ENCODE measurements at places on chromosomes 5 and 9.

DNA sequence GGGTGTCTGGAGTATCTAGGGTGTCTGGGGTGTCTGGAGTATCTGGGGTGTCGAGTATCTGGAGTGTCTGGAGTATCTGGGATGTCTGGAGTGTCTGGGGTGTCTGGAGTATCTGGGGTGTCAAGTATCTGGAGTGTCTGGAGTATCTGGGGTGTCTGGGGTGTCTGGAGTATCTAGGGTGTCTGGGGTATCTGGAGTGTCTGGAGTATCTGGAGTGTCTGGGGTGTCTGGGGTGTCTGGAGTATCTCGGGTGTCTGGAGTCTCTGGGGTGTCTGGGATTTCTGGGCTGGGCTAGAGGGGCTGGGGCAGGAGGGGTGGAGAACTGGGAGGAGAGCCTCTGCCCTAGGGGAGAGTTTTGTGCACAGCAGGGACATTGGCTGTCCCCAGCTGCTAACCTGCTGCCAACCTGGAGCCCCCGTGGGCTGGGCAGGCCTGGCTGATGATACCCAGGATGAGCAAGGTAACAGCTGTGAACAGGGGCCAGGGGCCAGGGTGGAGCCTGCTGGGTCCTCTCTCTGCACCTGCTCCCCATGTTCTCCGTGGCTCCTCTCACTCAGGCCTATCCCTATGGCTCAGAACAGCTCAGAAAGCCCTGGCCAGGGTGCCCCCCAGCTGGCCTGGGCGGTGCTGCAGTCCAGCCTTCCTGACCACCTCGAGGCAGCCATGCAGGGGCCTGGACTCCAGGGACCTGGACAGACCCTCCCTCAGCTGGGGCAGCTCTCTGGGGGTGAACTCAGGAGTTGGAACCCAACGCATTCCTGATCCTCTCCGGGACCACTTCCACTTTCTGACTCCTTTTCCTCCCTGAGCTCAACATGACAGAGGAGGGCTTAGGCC is 29.9 kb downstream of the LHX3 start:
- H3K4me1 ChIP-seq: no peaks in the 10 kb centered on the region
- no peak overlapping the region for H3K27ac ChIP-seq
- no peak overlapping the region for H3K4me3 ChIP-seq
- DNase-seq: no peak
- no peaks in the 10 kb centered on the region for H3K36me3 ChIP-seq

GRCh38 chr5:6472792-6473191 is 24.1 kb downstream of the UBE2QL1 start:
- H3K27me3 ChIP-seq: no peaks in the 10 kb centered on the region
- no peak for DNase-seq
- H3K27ac ChIP-seq: no peak overlapping the region
- H3K4me1 ChIP-seq: no peaks in the 10 kb centered on the region

GRCh38 chr5:85108471-85108870 is 723.8 kb upstream of the EDIL3 start:
- no peak overlapping the region for H3K4me3 ChIP-seq
- DNase-seq: no peak
- H3K36me3 ChIP-seq: no peaks in the 10 kb centered on the region
- no peaks in the 10 kb centered on the region for H3K4me1 ChIP-seq
- no peak overlapping the region for H3K27ac ChIP-seq

DNA sequence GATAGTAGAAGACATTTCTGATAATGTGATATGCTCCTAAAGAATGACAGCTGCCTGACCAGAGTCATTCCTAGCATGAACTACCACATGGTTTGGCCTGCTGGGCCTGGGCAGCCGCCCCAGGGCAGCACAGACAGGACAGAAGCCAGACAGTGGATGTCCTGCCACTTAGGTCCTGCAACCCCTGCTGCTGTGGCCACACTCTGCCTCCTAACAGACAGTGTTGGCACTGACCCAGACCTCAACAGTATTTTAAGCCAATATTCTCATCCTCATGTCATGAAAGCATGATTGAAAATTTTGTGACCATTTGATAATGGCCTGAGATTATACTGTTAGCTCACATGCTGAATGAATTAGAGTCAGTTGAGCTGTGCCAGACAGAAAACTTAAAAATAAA is 15.8 kb downstream of the CENPP start:
- H3K27ac ChIP-seq: no peak overlapping the region
- H3K4me3 ChIP-seq: no peak overlapping the region
- H3K27me3 ChIP-seq: no peaks in the 10 kb centered on the region
- H3K4me1 ChIP-seq: no peaks in the 10 kb centered on the region
- DNase-seq: no peak

DNA sequence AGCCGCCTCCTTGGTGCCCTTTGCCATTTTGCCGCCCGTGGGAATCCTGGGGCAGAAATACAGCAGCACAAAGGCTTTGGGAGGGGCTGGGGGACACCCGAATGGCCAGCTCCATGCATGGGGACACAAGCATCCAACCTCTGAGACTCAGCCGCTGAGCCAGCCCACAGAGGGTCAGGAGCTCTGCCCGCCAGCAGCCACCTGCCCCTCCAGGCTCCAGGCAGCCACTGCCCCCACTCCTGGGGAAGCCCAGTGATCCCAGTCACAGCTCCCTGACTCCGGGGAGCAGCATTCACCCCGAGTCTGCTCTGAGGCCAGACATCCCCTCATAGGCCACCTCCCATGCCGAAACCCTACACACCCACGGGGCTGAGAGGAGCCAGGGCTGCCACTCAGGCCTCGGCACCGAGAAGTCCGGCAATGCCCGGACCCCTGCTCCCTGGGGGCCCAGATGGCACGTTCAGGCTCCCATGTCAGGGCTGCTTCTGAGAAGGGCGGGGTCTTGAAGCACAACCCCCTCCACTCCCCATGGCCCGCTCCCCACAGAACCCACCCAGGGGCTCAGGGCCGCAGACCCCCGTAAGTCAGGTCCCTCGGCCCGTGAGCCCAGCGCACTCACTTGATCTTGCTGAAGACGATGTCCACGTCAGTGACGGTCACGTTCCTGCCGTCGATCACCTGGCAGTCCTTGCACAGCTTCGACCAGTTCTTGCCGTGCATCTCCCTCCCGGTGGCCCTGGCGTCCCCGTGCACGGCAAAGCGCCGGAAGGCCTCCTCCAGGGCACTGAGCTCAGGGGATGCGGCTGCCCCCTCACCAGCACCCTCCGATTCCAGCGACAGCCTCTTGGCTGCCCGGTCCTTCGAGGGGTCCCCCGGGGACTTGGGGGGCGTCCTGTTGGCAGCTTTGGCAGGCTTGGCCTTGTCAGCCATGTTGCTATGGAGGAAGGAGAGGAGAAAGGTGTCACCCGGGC is 15.7 kb downstream of the TPPP start:
- H3K4me3 ChIP-seq: no peak overlapping the region
- no peak overlapping the region for H3K27ac ChIP-seq
- no peaks in the 10 kb centered on the region for H3K27me3 ChIP-seq

GRCh38 chr5:60458666-60459065 is 241.3 kb downstream of the DEPDC1B start:
- no peak overlapping the region for H3K27ac ChIP-seq
- no peaks in the 10 kb centered on the region for H3K4me1 ChIP-seq
- H3K27me3 ChIP-seq: no peaks in the 10 kb centered on the region
- no peaks in the 10 kb centered on the region for H3K36me3 ChIP-seq
- no peak overlapping the region for H3K4me3 ChIP-seq
- DNase-seq: no peak

All from effector memory CD4-positive, alpha-beta T cell (primary cell).